ENCODE measurements at places on chromosomes 5 and 9. TPM values are rescaled to one million over a fixed set of nuclear protein-coding genes. Genes with fewer than 3 reads are reported as not detected.

- DNase-seq, result no peak
Observed at GRCh38 chr9:116736399-116737151, 49.5 kb downstream of the TRIM32 start.

DNA sequence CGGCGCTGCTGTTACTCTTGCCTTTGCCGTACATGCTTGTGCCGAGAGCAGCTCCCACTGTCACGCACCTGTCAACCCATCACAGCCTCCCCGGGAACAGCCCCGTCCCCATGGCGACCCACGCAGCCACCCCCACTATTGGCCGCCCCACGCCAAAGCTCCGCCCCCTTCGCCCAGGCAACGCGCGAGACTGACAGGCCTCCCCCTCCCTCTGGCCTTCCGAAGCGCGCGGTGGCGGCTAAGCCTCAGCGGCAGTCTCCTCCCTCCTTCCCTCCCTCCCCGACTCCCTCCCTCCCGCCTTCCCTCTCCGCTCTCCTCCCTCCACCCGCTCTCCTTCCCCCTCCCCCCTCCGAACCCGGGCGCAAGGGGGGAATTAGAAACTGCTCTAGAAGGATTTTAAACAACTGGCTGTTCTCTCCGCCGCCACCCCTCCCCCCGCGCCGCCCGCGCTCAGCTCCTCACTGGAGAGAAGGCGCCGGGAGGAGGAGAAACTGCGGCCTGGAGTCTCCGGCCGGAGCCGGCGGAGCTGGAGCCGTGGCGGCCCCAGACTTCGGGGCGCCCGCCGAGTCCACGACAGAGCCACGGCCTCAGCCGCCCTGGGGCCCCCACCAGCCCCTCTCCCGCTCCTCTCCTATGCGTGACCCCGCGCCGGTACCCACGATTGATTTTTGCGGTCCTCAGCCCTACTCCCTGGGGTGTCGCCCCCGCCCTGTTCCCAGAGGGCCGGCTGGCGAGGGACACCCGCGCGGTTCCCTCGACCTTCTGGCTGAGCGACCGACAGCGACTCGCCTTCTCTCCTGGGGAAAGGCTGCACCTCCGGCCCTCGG, at the start of gene SSBP2:
Gene SSBP2 (minus strand): TSS at position 89 of the 827 bp plus-strand sequence. CDS start 55 bp downstream, at position 34.
- peak; percentile 97 for DNase-seq

DNA sequence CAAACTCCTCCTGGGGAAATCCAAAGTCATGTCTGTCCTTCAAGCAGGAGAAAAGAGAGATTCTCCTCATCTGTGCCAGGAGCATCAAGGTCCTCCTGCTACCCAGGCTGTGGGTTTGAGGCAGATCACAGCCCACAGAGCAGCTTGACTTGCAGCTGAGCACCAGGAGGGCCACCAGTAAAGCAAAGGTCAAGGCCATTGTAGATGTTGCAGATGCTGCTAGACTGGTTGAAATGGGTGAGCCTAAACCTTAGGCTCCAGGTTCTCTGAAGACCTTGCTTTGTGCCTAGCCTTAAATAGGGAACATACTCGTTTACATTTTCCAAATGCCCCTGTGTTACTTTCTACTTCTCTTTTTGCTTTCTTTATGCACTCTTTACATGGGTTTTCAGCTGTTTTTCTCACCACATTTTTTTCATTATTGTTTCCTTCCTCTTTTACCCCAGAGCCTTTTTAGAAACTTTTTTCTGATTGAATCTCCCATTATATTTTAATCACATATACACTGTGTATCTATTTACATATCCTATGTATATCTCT, at the start of gene IFNA2:
Gene IFNA2 (minus strand): TSS at position 268 of the 540 bp plus-strand sequence. CDS start 69 bp downstream, at position 199.
- no peak for DNase-seq

VCAN gene
- 542 TPM for total RNA-seq

MOB3B gene
- total RNA-seq, result 3.9 TPM

All from astrocyte (in vitro differentiated cells and primary cell).